ENCODE measurements at places on chromosomes 1 and 21. TPM values are rescaled to one million over a fixed set of nuclear protein-coding genes. Genes with fewer than 3 reads are reported as not detected.

The GRIK3 gene
- 2.4 TPM for total RNA-seq

The PEA15 gene
- total RNA-seq = 113 TPM

The SNX7 gene
- total RNA-seq = 17.5 TPM

The CELA2B gene
- total RNA-seq = not detected

The USP24 gene
- 50.3 TPM for total RNA-seq

The CFAP107 gene
- not detected for total RNA-seq

The LPAR3 gene
- 1.2 TPM for total RNA-seq

- no peak for DNase-seq
Observed at GRCh38 chr21:31142600-31142999, 104.3 kb upstream of the KRTAP19-8 start.

- DNase-seq = no peak
Observed at GRCh38 chr1:31869449-31869848, 53.6 kb upstream of the SPOCD1 start.

DNA sequence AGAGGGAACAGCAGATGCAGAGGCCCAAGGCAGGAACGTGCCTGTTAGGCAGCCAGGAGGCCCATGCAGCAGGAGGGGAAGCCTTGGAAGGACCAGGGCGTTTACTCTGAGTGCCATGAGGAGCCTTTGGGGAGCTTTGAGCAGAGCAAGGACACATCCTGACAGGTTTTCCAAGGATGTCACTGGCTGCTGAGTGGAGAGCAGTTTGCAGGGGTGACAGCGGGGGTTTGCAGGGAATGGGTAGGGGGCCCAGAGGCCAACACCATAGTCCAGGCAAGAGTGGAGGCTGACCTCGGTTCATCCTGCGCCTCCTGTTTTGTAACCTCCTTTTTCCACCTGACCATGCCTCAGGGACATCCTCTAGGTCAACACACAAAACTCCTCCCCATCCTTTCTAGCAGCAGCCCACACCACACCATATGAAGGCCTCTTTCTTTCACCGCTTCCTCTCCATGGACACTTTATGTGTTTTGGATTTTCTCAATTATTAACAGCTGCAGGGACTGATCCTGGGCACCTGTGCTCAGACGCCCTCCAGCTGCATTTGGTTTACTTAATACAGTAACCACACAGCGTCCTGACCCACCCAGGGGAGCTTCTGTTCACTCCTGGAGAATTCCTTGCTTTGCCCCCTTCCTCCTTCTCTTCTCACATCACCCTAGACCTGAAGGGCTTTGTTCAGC is 528.5 kb downstream of the MATN1 start:
- no peak for DNase-seq

DNA sequence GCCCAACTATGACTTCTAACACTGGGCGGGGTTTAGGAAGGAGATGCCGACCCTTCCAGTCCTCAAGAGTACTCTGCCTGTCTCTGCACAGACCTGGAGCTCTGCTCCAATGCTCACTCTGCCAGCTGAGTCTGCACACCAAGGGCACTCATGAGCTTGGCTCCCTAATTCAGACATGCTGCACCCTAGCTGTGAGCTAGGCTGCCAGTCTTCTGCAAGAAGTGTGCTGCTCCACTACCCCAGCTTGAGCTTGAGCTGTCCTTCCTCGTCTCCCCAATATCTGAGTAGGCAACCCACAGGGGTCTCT is 13.2 kb downstream of the TP53BP2 start:
- no peak for DNase-seq

DNA sequence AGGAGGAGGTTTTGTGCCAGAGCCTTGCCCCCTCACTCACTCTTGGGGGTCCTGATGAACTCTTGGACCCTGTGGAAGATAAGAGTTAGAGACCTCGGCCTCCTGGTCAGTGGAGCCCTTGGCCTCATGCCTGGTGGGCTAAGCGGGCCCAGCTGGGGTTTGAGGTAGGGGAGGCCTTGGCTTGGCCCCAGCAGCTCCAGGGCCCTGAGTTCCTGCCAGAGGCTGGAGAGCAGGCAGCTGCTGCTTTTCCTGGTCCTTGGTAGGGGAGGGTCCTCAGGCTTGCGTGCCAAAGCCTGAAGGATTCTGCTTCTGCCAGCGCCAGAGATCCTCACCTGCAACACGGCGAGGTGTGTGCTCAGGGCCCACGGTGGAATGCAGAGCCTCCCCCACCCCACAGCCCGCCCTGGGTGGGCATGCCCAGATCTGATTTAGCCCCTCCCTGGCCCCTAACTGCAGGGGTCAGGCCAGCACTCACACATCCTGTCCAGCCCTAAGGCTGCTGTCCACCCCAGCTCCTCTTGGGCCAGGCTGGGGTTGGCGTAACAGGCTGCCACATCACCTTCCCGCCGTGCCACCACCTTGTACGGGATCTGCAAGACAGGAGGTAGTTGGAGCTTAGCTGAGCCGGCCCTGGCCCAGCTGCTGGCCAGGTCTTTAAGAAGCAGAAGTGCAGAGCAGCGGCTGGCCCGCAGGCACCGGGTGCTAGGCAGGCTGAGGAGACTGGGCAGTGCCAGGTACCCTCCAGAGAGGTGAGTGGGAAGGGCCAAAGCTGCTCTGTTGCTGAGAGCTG is 4.7 kb downstream of the GALE start:
- no peak for DNase-seq

DNA sequence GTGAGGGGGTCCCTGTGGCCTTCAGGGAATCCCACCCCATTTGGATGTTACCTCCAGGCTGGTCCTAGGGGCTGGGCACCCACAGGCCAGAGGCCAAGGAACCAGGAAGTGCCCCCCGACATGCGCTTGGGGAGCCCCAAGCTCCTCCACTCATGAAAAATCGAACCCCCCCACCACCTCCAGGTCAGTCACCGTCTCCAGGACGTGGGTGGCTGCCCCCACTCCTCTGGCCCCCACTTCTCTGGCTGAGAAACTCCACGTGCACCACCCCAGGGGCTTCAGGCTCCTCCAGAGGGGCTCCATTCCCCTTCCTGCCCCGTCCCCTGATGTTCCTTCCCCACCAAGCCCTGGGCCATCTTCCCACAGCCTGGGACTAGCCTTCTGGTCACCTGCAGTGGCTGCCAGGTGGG is 30.5 kb upstream of the POFUT2 start:
- DNase-seq = no peak

Data from neural crest cell (in vitro differentiated cells).